ENCODE measurements at places on chromosomes 13 and 19.

DNA sequence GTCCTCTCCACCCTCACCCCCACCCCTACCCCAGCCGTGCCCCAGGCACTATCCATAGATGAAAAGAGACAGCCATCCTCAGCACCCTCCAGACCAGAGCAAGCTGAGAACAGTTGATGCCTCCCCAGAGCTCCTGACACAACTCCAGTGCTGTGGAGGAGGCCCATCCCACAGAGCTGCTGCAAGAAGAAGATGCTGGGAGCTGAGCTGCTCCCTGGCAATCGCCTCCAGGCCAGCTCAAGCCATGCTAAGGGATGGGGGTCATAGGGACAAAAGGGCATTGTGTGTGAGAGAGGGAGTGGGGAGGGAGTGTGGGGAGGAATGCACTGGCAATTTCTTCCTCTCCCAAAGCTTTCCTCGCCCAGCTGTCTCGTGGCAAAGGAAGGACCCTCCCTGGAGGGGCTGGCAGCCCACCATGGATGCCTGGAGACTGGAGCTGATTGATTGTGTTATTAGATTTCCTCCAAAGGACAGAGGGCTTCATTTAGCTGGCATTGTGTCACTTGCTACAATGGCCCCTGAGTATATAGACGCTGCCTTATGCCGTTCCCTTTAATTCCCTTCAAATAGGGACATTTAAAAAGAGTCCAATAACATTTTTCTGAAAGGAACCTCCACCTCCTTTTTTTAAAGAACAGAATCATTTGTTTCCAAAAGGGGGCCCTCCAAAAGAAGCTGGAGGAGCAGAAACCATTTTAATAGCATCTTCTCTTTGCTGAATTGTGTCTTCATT, 476.4 kb downstream of the FOXO1 start:
- no peak for DNase-seq

DNA sequence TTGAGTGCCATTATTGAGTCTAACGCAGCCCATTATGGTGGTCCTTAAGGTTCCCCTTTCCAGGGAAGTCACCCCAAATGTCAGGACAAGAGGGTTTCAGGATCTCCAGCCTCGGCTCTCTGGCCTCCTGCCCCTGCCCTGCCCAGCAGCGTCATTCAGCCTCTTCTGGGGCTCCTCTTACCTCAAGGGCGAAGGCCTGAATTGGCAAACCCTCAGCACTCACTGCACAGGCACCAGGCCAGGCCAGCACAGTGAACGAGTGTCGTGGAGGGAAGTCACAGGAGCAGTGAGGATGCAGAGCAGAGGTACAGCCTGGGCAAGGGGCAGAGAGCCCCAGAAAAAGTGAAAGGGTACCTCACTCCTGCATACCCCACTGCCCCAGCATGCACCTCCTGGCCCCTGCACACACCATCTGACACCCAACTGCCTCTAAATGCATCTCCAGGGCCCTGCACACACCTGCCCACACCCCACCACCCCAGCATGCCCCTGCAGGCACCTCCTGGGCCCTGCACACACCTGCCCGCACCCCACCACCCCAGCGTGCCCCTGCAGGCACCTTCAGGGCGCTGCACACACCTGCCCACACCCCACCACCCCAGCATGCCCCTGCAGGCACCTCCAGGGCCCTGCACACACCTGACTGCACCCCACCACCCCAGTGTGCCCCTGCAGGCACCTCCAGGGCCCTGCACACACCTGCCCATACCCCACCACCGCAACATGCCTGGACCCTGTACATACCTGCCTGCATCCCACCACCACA, 19.8 kb downstream of the SLC25A42 start:
- DNase-seq = no peak

GRCh38 chr19:1360818-1361461, 22.8 kb upstream of the NDUFS7 start:
- peak; percentile 61 for DNase-seq

DNA sequence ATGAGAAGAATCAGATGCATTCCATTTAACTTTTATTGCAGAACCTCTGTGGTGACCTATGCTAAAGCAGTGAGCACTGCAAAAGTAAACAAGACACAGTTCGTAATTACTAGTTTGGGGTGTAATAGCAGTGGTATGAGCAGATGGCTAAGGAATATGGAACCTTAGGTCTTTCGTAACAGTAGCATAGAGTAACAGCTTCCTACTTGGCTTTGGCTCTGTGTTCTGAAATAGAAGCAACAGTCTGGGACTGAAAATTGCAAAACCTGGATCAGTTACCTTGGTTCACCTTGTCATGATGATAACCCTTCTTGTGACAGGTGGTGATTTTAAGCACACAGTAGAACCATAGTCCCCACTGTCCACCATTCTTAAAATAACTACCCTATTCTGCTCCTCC, 303.4 kb downstream of the GPC6 start:
- DNase-seq = no peak

- DNase-seq = peak; percentile 36
Observed at GRCh38 chr19:44718441-44719261, 19.7 kb downstream of the CEACAM16 start.

- DNase-seq = no peak
Observed at GRCh38 chr19:6654347-6655310, 15.3 kb downstream of the TNFSF14 start.

GRCh38 chr13:42600943-42601342, 27.0 kb downstream of the TNFSF11 start:
- no peak for DNase-seq

DNA sequence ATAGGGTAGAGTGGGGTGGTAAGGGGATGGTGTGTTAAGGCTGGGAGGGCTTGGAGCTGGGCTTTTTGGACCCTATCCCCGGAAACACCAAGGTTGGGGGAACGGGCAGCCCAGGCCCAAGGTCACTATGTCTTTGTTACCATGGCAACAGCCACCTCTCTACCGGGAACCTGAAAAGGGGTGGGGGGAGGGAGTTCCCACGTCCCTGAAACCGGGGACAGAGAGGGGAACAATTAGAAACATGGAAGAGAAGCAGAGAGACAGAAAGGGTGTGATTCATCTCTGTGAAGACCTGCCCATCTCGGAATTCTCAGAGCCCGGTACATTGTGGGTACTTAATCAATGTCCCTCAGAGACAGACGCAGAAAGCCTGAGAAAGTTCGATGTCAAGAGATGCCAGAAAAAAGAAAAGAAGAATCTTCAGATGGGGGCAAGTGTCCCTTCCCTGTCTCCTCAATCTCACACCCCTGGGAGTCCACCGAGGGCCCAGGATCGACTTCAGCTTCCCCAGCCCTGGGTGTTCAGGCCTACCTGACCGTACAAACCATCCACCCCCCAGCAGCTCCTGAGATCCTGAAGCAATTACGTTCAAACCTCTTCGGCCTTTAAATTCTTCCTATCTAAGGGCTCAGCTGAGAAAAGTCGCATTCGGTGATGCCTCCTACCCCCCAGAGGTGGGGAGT, 6.8 kb upstream of the LRFN1 start:
- no peak for DNase-seq

DNA sequence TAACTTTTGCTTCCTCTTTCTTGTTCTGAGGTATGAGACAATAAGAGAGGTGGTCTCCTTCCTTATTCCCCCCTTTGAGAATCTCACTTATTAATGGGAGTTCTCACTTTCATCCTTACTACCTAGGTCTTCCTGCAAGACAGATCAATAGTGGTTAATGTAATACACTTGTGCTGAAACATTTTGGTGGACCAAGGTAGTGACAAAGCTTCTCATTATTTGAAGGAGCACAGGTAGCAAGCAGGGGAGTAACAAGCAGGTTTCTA, 17.9 kb downstream of the ZNF700 start:
- DNase-seq = no peak

GRCh38 chr13:109255141-109255856, 531.1 kb downstream of the IRS2 start:
- DNase-seq = no peak

GRCh38 chr19:7494416-7495098, 5.7 kb upstream of the PEX11G start:
- no peak for DNase-seq

- DNase-seq = no peak
Observed at GRCh38 chr13:28056426-28056825, 44.0 kb downstream of the FLT3 start.

- DNase-seq = no peak
Observed at GRCh38 chr13:25840931-25841330, 210.9 kb downstream of the SHISA2 start.

DNA sequence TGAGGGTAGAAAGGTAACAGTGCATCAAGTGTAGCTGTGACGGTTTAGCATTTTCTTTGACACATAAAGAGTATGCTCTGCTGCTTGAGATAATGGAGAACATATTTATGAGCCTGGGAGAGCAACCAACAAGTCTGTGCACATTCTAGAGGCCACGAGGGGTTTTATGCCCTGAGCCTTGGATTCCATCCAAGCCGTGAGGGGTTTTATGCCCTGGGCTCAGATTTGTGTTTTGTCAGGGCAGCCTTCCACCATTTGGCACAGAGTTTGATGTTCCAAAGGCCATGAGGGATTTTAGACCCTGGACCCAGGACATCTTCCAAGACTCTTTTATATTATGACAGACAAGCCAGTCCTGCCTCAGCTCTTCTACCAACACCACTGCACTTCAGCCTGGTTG, 106.4 kb downstream of the ZNF486 start:
- no peak for DNase-seq
